ENCODE measurements at places on chromosomes 13 and 19. TPM values are rescaled to one million over a fixed set of nuclear protein-coding genes. Genes with fewer than 3 reads are reported as not detected.

DLL3 gene
- total RNA-seq: not detected

PROSER3 gene
- 3.7 TPM for total RNA-seq

CYP4F22 gene
- 1.3 TPM for total RNA-seq

ZNF66 gene
- 5.2 TPM for total RNA-seq

KLK5 gene
- total RNA-seq: 12.2 TPM

UPF3A gene
- total RNA-seq: 30.6 TPM

METTL21C gene
- total RNA-seq: not detected

PLK5 gene
- not detected for total RNA-seq

KLK2 gene
- not detected for total RNA-seq

EBI3 gene
- 6.7 TPM for total RNA-seq

PDX1 gene
- total RNA-seq: not detected

HS6ST3 gene
- 0.09 TPM for total RNA-seq

CGB8 gene
- total RNA-seq: not detected

IRS2 gene
- 25.2 TPM for total RNA-seq

CYP4F2 gene
- not detected for total RNA-seq

ZNF350 gene
- total RNA-seq: 15.4 TPM

CRLF1 gene
- total RNA-seq: 8.9 TPM

FXYD7 gene
- not detected for total RNA-seq

ABCC4 gene
- total RNA-seq: 6.1 TPM

CBLC gene
- total RNA-seq: not detected

NTN5 gene
- total RNA-seq: not detected

GPR183 gene
- total RNA-seq: 73.5 TPM

ZNF229 gene
- 2.2 TPM for total RNA-seq

DZIP1 gene
- total RNA-seq: 9.2 TPM

CD70 gene
- not detected for total RNA-seq

SIAH3 gene
- total RNA-seq: not detected

ACOD1 gene
- not detected for total RNA-seq

TNNT1 gene
- 7.2 TPM for total RNA-seq

KLK14 gene
- total RNA-seq: not detected

ZNF888 gene
- total RNA-seq: 3.6 TPM

ICAM3 gene
- total RNA-seq: 9.7 TPM

PSG6 gene
- not detected for total RNA-seq

CDX2 gene
- not detected for total RNA-seq

CEACAM21 gene
- 1.9 TPM for total RNA-seq

F2RL3 gene
- total RNA-seq: 12.9 TPM

C19orf85 gene
- not detected for total RNA-seq

BRSK1 gene
- total RNA-seq: 2.1 TPM

OR7D4 gene
- not detected for total RNA-seq

ZNF667 gene
- total RNA-seq: 2.4 TPM

TYROBP gene
- total RNA-seq: 171 TPM

RFC3 gene
- total RNA-seq: 6.2 TPM

FLT1 gene
- total RNA-seq: 210 TPM

CPAMD8 gene
- 39.6 TPM for total RNA-seq

C19orf81 gene
- not detected for total RNA-seq

TJP3 gene
- 1.2 TPM for total RNA-seq

CYP4F12 gene
- 3.0 TPM for total RNA-seq

AKAP8 gene
- 17.5 TPM for total RNA-seq

KIR2DL3 gene
- total RNA-seq: not detected

Data from omental fat pad (tissue), 4 donors.